Activated naive CD4-positive, alpha-beta T cell (primary cell): ENCODE measurements at places on chromosomes 16 and 17.

DNA sequence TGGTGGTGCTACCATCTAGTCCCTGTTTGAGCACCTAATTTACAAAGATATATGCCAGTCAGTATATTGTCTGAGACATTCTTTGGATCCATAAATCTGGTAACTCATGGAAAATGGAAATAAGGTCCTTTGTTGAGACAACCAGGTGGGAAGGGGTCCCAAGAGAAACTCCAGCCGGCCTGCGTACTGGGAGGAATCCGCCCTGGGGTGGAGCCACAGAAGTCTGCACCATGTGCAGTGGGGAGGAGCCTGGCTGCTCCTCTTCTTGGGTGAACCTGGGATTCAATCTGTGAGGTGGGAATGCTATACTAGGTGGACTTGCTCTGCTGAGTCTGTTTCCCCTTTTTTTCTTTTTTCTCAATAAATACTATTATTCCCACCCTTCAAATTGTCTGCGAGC, 339.2 kb upstream of the TNRC6C start:
- DNase-seq, result no peak

- no peak for DNase-seq
These were observed 306.5 kb upstream of the TNRC6C start for GRCh38 chr17:77651988-77652387.

GRCh38 chr16:80903616-80904015, 99.2 kb upstream of the CDYL2 start:
- no peak for DNase-seq

GRCh38 chr17:64115822-64116534, 14.0 kb downstream of the ERN1 start:
- DNase-seq, result no peak

GRCh38 chr17:57338257-57338914, 82.1 kb downstream of the MSI2 start:
- no peak for DNase-seq

- no peak for DNase-seq
These were observed 66.6 kb upstream of the AXIN2 start for GRCh38 chr17:65627891-65628643.

GRCh38 chr17:36128411-36128978, 24.9 kb downstream of the CCL4 start:
- no peak for DNase-seq

DNA sequence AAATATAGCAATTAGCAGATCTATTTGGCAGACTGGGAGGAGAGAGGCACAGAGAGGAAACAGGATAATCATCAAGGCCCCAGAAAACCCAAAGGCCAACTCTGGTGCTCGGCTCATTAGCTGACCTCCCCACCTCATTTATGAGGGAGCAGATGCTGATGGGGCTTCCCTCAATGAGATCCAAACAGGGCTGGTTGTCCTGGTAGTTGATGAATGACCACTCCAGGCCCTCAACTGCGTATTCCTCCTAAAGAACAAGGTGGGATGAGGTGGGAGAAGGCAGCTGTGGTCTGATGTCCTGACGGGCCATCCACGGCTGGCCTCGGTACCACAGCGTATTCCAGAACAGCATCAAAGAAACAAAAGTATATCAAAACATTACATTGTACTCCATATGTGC, 20.8 kb downstream of the ZNHIT3 start:
- no peak for DNase-seq

GRCh38 chr17:6901086-6901485, 69.6 kb upstream of the TEKT1 start:
- DNase-seq, result no peak

DNA sequence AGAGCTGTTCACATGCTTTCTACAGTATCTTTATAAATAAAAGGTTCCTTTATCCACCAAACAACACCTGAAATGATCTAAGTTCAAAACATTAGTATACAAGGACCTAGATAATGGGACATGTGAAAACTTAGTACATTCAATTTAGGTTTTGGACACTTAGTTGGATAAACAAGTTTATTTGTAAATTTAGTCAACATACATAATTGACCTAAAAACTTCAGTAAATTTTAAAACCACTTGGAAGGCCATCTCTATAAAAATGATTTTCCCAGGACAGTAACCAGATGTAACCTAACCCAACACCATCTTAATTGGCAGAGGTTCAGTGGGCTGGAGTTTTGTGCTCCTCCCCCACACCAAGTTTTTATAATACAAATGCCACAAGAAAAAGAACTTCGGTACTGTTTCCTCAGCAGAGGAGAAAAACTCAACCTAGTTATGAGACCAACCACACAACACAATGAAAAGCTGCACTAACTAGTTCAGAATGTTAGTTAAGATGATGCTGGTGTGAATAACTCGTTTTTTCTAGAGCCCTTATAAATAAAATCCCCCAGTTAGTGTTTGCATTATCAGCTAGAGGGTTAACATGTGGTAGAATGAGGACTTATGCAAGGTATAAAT, 7.2 kb upstream of the UNK start:
- DNase-seq, result no peak

GRCh38 chr17:37361543-37361942, 14.2 kb upstream of the C17orf78 start:
- no peak for DNase-seq

DNA sequence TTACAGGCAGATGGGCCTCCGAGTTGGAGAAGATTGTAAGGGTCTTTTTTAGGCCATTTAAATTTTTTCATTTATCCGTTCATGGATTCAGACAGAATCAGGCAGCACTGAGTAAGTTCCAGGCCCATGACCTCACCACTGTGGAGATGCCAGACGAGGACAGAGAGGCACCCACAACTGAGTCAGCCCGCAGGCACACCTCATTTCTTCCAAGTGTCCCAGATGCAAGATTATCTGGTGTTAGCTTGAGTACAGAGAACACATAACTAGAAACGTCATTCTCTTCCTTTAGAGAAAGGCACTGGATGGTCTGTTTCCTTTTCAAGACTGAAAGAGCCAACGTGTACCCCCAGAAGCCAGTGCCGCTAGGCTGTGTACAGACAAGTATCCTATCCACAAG, 16.9 kb downstream of the CLEC16A start:
- DNase-seq, result no peak

DNA sequence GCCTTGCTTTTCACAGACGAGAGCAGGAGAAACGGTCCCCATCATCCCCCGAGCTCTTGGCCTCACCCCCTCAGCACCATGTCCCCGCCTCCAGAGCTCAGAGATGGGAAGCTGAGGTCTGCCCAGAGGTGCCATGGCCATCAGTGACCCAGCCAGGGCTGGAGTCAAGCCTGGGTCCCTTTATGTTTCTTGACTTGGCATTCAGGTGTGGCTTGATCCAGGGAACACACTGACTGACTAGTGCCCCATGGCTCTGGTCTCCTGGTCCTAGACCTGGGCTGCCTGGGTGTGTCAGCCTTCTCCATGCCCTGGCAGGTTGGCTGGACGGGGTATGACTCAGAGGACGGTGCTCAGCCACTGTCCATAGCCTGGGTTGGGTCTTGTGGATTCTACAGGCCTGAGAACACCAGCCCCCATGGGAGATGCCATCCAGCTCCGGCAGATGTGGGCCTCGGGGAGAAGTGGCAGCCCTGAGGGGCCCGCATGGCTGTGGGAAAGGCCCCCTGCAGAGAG, 54.2 kb downstream of the ZFPM1 start:
- DNase-seq, result no peak

DNA sequence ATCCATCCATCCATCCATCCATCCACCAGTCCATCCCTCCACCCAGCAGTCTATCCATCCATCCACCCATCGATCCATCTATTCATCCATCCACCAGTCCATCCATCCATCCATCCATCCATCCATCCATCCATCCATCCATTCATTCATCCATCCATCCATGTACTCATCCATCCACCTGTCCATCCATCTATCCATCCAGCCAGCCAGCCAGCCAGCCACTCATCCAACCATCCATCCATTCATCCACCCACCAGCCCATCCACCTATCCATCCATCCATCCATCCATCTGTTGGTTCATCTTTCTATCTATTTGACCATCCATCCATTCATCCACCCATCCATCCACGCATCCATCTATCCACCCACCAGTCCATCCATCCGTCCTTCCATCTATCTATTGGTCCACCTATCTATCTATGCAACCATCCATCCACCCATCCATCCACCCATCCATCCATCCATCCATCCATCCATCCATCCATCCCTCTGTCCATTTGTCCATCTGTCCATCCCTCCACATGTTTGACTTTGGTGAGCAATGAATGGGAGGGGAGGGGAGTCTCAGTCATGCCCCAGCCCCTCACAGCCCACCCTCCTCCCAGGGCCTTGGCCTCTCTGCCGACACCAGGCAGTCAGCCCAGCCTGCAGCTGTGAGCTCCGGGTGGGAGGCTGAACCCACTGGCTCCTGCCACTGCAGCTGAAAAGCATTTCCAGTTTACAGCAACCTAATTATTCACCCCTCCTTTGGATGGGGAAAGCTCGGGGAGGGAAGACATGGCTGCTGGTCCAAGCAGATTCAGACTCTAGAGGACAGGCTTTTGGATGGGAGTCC, 38.1 kb upstream of the SSTR5 start:
- DNase-seq, result no peak

DNA sequence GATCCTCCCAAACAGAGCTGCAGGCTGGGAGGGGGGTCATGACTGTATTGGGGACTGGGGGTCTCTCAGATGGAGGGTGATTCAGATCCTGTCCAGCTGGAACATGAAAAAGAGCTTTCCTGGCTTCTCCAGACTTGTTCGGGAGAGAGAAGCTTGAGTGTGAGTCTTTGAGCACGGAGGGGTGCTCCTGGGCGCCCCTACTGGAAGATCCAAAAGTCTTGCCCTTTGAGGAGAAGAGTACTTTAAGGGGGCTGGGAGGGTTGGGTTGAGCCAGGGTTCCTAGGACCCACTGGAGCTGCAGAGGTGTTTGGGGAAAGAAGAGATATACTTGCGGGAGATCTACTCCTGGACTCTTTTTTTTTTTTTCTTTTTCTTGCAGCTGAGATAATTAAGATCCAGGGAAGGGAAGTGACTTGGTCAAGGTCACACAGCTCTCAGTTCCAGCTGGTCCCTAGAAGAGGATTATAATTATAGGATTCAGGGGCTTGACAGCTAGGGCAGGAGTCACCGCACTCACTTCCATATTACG, 8.4 kb downstream of the RARA start:
- DNase-seq, result no peak

DNA sequence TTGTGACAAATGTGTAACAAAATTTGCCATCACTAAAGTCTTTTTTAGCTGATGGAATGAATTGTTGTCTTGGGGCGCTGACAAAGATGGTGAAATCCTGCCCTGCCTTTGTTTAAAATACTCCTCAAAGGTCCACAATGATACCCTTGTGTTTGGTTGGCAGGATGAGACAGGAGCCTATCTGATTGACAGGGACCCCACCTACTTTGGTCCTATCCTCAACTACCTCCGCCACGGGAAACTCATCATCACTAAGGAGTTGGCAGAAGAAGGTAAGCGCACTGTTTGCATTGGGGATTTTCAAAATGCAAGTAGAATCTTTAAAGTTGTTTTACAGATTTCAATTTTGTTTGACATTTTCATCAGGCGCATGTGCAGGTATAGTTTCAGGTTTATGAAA, 2.0 kb downstream of the KCTD2 start:
- no peak for DNase-seq

GRCh38 chr16:54774768-54775167, 155.9 kb upstream of the IRX5 start:
- no peak for DNase-seq

- DNase-seq, result peak; percentile 28
These were observed 5.9 kb upstream of the XYLT1 start for GRCh38 chr16:17476414-17477259.

GRCh38 chr17:14826358-14826757, 438.8 kb downstream of the PMP22 start:
- DNase-seq, result no peak

GRCh38 chr16:87556941-87557459, 45.3 kb upstream of the JPH3 start:
- DNase-seq, result no peak

DNA sequence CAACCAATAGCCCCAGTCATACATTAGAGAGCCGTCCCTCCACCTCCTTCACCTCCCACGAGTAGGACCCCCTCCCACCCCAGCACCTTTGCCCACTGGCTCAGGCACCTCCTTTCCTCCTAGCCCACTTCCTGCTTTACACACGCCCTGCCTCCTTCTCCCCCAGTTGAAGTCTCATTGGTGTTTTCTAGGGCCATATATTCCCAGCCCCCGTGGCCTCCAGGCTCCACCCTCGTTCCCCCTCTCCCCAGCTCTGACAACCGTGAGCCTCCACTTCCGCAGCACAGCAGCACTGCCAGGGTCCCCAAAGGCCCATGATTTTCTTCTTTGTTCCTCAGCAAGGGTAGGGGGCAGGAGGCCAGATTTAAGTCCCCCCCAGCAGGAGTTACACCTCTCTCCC, 340.3 kb upstream of the TNRC6C start:
- DNase-seq, result no peak

GRCh38 chr17:2023256-2023655, 1.9 kb downstream of the RTN4RL1 start:
- DNase-seq, result no peak

DNA sequence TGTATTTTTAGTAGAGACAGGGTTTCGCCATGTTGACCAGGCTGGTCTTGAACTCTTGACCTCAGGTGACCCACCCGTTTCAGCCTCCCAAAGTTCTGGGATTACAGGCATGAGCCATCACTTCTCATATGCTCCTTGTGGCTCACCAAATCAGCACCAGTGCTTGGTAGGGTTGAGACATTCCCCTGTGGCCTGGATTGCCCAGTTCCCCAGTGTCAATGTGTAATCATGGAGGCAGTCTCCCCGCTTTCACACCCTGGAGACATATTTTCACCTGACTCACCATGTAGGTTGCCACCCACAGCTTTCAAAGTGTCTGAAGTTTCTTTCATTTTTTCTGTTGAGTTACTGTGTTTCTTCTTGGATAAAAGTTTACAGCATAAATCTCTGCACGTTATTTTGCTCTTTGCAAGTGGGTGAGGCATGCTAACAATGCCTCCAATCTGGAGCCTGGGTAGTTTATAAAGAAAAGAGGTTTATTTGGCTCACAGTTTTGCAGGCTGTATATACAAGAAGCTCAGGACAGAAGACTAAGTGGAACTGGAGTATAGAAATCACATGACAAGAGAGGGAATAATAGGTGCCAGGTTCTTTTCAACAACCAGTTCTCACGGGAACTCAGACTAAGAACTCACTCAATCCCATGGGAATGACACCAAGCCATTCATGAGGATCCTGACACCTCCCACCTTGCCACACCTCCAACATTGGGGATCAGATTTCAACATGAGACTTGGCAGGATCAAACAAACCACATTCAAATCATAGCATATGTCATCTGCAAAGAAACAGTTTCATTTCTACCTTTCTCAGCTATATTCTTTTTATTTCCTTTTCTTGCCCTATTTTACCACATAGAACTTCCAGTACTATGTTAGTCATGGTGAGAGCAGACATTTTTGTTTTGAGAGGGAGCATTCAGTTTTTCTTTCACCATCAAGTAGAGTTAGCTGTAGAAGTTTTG, 113.2 kb downstream of the PHKB start:
- DNase-seq, result no peak

- no peak for DNase-seq
These were observed 3.1 kb downstream of the ITPRIPL2 start for GRCh38 chr16:19116711-19117449.

GRCh38 chr17:12627177-12627629, 38.5 kb upstream of the MYOCD start:
- no peak for DNase-seq

- no peak for DNase-seq
These were observed 4.0 kb upstream of the CDH11 start for GRCh38 chr16:65125871-65126270.
